ENCODE measurements at places on chromosomes 6 and 20.

DNA sequence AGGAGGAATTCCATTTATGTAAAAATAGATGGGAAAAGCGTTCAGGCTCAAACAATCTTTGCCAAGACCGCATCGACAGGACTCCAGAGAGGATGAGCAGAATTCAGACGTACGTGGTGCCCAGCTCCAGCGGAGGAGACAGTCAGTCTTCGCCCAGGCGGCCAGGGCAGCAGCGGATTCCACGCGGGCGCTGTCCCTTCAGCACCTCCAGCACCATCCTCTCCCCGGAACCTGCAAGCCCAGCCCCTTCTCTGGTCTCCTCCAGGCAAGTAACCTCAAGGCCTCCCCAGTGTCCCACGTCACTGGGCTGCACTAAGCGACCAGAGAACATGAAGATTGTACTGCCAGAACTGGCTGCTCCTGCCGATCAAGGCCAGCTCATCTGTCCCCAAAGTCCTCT is 2.8 kb upstream of the KCNQ2 start:
- DNase-seq, result peak; percentile 9

DNA sequence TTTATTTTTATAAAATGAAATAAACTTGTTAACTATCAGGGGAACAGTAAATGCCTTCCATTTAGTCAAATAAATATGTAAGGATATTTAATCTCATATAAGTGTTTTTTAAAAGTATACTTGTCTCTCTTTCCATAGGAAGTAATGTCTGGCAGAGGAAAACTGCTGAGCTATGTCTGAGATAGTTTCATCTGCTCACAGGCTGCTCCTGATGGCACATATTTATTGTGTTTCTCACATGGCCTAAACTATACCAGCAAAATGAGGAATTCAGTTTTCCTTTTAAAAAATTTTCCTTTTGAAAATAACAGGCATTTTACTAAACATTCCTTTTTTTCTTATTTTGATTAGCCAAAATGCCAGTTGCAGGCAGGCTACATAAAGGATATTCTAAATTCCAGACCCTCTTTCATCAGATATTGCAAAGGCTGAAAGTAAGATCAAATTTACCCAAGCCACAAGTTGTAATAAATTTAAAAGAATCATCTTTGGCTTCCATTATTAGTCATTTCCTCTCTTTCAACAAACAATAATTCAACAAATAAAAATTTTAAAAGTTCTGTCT is 60.1 kb upstream of the RNF146 start:
- no peak for DNase-seq

DNA sequence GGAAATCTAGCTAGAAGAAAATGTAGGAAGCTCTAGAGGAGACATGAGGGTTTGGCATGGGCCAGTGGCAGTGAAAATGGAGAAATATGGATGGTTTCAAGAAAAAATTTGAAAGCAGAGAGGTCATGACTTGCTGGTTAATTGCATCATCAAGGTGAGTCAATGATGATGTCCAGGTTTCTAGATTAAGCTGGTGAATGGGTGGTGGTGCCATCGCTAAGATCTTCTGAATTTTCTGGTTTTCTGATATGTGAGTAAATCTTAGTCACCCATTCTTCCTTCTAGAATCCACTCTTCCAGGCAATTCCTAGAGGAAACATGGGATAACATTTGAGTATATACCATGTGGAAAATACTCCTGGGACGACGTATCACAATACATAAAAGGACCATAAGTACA is 25.0 kb downstream of the SH3BGRL2 start:
- DNase-seq, result no peak

DNA sequence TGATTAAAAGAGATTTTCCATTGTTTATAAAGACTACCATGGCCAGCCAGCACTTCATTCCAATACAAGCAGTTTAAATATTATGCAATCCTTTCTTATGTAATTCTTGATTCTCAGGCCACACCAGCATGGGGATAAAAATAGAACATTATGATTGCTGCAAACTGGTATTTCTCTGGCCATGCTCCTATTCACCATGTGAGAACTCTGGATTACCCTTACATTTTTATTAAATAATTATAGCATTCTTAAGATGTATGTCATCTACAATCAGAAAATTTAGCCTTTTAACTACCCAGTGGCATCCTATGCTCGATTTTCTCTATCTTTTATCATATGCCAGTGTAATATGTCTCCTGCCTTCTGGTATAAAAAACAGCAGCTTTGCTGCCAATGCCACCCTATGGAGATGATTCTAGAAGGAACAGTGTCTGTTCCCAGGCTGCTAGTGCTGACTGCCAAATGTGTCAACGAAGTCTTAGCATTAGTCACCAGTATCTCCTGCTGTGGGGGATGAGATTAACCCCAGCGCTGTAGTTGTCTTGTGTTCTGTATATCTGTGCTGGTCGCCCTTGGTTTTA is 501.4 kb downstream of the BCKDHB start:
- peak; percentile 93 for DNase-seq

DNA sequence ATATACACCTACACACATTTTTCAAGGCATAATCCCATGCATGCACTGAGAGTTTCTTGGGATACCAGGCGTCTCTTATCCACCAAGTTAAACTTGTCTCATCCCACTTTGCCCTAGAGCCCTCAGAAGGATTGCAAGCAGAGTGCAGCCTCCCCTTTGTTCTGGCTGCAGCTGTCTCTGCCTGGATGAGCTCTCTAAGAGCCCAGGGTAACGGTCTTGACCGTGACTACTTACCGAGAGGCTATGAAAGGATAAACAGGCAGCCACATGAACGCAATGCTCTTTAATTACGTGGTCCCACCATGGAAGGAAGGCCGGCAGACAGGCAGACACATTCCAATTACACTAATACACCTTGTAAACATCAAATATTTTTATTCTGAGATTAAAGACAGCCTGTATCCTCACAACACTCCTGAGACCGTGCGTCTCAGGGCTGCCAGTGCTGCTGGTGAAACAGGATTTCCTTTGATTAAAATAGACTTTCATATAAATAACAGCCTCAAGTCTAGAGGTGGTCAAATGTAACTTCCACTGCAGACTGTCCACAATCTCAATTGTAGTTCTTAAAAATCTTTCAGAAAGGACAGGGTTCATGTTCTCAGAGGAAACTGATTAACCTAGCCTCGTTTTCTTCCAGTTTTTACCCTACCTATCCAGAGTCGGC is 210.0 kb upstream of the PRDM1 start:
- no peak for DNase-seq

GRCh38 chr6:85408039-85408438 is 41.8 kb upstream of the NT5E start:
- DNase-seq, result no peak

- DNase-seq, result peak; percentile 37
These were observed 186.3 kb downstream of the ADGB start for GRCh38 chr6:146785001-146785585.

GRCh38 chr20:53216856-53217576 is 244.9 kb downstream of the TSHZ2 start:
- DNase-seq, result peak; percentile 14

DNA sequence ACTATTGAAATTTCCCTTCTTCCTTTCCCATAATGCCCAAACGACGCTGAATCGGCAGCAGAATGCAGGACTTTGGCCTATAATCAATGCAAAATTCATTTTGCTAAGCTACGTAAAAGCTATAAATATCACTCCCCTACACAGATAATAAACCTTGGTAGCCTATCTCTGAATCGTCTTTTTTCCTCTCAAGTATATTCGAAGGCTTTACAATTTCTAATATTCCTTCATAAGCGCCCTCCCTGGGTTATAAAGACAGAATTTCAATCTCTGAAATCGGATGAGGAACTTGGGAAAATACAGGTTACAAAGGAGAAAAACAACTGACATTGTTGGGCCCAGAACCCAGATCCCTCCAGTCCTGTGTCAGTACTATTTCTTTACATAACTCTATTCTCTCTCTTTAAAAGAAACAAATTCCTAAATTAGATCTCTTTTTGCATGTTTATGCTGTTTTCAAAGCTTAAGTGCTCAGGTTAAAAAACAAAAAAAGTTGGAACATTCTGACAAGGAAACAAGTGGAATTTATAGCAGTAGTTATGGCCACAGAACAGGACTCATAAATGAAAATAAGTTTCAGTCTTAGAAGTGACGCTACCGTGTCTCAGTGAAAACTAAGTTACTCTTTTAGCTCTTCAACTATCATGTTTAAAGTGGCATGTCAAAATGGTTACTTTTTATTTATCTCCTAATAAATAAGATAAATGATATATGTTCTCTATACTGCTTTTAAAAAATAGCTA is 84.5 kb downstream of the SESN1 start:
- no peak for DNase-seq

- no peak for DNase-seq
These were observed 328.9 kb downstream of the FARS2 start for GRCh38 chr6:5590187-5590586.

DNA sequence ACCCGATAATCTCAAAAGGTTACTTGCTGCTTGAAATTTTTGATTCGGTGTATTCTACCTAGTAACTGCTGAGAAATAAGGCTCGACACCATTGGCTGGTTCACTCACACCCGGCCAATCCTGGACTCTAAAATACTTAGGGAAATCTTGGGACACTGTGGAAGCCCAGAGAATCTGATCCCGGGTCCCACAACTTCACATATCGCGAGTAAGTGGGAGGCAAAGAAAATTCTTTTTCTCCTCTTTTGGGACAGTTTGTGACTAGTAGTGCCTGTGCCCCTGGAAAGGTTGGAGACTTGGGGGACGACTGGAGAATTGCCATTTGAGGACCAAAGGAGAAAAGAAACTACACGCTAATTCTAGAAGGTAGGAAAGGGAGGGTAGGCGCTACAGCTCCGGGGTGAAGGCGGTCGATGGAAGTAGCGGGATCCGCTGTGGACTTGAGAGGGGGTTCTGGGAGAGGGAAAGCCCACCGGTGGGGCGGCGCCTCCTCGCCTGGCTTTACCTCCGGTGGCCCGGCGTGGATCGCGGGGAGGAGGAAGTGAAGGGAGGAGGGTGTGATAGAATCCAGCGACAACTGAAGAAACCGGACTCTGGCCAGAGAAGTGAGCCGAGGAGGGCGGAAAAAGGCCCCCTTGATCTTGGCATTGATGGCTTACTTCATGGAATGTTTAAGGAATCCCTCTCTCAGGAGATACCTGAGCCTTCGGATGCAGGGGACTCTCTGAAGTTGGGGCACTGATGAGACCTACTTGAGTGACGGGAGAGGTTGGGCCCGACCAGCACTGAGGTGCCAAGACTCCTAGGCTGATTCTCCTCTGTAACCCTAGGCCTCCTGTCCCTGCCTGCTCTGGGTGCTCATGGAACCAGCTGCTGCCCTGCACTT is 18.8 kb upstream of the BTN3A3 start:
- peak; percentile 94 for DNase-seq

- no peak for DNase-seq
These were observed 74.7 kb downstream of the TTLL2 start for GRCh38 chr6:167399599-167399998.

GRCh38 chr6:96786336-96786735 is 50.9 kb downstream of the GPR63 start:
- DNase-seq, result no peak

- DNase-seq, result no peak
These were observed 33.2 kb downstream of the RANBP9 start for GRCh38 chr6:13678255-13678983.

GRCh38 chr20:25016471-25016870 is 23.9 kb upstream of the APMAP start:
- no peak for DNase-seq

- DNase-seq, result peak; percentile 5
These were observed 393.1 kb upstream of the ID4 start for GRCh38 chr6:19444041-19444440.

DNA sequence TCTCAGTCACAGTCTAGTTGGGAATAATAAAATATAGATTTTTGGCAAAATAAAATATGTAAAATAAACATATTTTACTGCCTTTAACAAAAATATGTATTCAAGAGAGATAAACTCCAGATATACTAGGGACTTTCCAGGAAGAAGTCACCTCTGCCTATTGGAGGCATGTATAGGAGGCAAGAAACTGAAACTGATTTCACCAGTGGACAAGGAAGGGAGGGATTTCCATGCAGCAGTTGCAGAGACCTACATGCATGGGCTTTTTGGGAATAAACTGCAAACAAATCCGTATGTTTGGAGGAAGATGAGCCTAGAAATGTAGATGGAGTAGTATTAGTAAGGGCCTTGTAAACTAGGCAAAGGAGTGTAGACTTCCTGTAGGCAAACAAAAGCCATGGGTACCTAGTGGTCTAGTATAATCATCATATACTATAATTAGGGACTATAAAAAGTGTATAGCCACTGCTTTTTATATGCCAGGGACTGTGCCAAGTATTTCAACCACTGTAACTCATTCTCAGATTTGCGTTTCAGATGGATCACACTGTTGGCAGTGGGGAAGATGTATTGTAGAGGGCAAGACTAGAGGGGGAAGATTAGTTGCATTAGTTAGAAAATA is 38.9 kb downstream of the CD109 start:
- DNase-seq, result no peak

- DNase-seq, result peak; percentile 34
These were observed 31.8 kb downstream of the MYB start for GRCh38 chr6:135212935-135213334.

- DNase-seq, result no peak
These were observed 118.8 kb downstream of the ADTRP start for GRCh38 chr6:11659757-11660156.

DNA sequence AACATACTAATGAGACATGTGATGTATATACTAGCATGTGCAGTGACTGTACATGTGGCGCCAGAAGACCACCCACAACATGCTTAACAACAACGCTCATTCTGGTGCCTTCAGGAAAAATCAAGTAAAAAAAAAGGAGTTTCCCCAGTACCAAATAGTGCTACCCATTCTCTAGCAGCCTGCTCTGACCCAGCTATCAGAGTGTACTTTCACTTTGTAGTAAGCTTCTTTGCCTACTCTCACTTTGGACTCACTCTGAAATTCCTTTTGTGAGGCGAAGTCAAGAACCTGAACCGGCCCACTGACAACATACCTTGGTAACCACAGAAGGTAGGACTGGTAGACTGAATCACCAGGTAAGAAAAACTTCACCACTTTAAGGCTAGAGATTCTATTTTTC is 1100.0 kb downstream of the GRIK2 start:
- no peak for DNase-seq

GRCh38 chr6:112300896-112301295 is 46.2 kb upstream of the RFPL4B start:
- DNase-seq, result no peak

DNA sequence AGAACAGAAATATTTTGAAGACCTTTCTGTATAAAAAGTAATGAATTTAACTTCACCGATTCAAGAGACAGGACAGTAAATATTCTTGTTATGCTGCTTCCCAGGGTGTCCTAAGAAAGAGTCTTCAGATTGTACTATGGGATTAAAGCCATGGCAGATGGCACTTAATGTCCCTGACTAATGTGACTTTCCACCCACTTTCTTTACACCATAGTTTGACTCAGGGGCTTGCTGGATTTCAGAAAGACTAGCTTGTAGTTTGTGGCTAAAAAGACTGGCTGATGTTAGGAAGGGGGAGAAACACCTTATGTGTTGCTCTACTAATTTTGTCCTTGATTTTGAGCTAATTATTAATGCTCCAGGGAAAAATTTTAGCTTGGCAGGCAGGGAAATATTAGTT is 75.9 kb downstream of the UTRN start:
- no peak for DNase-seq
